ENCODE measurements at places on chromosomes 2 and 18. TPM values are rescaled to one million over a fixed set of nuclear protein-coding genes. Genes with fewer than 3 reads are reported as not detected.
A peak's percentile ranks its signal among the peaks of the same experiment; 100 is the strongest.

- DNase-seq: no peak
- H3K27ac ChIP-seq: no peak overlapping the region
Observed at GRCh38 chr2:3672861-3673678, 15.1 kb downstream of the ALLC start.

- H3K27ac ChIP-seq: no peak overlapping the region
- no peaks in the 10 kb centered on the region for H3K27me3 ChIP-seq
- no peaks in the 10 kb centered on the region for H3K36me3 ChIP-seq
- H3K4me3 ChIP-seq: no peak overlapping the region
- H3K4me1 ChIP-seq: no peaks in the 10 kb centered on the region
Observed at GRCh38 chr2:226701052-226701451, 98.6 kb downstream of the IRS1 start.

DNA sequence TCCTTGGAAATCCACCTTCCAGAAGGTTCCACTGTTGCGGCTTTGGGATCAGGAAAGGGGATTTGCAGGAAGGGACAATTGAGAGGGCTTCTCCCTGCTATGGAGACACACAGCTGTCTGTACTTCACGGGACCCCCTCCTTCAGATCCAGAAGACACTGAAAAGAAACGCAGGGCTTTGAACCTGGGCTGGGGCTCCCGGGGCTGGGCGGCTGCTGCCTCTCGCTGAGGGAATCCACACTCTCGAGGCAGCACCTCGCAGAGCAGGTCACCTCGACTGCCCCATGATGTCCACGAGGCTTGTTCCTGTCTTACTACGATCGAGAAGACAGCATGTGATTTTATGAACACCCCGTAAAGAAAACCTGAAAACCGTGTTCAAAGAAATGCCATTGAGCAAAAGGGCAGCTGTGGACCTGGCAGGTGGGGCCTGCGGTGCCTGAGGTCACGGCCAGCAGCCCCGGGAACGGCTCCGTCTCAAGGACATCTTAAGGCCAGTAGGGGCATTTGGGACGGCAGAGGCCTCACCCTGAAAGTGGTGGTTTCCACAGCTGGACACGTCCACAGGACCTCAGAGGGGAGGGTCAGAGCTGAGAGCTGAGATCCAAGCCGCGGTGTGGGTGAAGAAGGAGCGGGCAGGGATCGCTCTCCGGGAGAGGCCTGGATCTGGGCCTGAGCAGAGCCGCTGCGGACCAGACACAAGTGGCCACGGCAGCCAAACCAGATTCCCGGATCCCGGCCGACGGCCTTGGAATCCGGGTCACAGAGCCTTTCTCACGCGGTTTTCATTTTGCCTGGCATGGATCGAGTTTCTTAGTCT, 165.7 kb downstream of the RTP5 start:
- DNase-seq: no peak
- H3K4me1 ChIP-seq: peaks cover 10% of the 10 kb centered on the region
- no peak overlapping the region for H3K4me3 ChIP-seq
- H3K36me3 ChIP-seq: no peaks in the 10 kb centered on the region

DNA sequence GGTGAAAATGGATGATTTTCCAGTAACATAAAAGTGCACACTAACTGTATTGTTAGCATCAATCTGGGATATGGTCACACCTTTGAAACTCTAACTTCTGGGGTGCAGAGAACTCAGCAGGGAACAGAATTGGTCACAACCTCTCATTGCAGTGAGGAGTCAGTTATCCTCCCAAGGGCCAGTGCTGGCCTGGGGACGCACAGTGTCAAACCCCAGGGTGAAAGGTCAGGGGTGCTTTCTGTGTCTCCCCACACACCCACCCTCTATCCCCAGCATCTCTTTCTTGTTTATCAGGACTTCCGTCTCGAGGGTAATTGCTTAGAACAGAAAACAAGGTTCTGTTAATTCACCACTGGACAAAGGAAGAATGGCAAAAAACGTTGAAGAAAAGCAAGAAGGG, 208.7 kb downstream of the DLGAP1 start:
- H3K4me1 ChIP-seq: no peaks in the 10 kb centered on the region
- no peaks in the 10 kb centered on the region for H3K36me3 ChIP-seq
- DNase-seq: no peak
- no peak overlapping the region for H3K27ac ChIP-seq
- H3K4me3 ChIP-seq: no peak overlapping the region

DNA sequence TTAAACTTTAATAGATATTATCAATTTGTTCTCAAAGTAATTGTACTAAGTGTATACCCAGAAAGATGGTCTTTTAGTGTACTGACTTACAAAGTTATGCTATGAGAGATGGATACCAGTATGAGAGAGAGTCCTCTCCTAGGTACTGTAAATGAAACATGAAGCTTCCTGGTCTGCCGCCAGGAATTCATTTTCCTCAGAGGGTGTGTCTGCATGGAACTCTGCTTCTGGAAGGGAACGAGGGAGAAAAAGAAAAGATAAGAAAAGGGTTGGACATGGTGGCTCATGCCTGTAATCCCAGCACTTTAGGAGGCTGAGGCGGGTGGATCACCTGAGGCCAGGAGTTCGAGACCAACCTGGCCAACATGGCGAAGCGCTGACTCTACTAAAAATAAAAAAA, 2.2 kb upstream of the SSB start:
- no peak overlapping the region for H3K27ac ChIP-seq
- H3K36me3 ChIP-seq: no peaks in the 10 kb centered on the region
- peaks cover 15% of the 10 kb centered on the region for H3K4me1 ChIP-seq
- H3K4me3 ChIP-seq: no peak overlapping the region
- DNase-seq: no peak
- H3K27me3 ChIP-seq: no peaks in the 10 kb centered on the region

The RTP5 gene
- polyA plus RNA-seq: not detected

DNA sequence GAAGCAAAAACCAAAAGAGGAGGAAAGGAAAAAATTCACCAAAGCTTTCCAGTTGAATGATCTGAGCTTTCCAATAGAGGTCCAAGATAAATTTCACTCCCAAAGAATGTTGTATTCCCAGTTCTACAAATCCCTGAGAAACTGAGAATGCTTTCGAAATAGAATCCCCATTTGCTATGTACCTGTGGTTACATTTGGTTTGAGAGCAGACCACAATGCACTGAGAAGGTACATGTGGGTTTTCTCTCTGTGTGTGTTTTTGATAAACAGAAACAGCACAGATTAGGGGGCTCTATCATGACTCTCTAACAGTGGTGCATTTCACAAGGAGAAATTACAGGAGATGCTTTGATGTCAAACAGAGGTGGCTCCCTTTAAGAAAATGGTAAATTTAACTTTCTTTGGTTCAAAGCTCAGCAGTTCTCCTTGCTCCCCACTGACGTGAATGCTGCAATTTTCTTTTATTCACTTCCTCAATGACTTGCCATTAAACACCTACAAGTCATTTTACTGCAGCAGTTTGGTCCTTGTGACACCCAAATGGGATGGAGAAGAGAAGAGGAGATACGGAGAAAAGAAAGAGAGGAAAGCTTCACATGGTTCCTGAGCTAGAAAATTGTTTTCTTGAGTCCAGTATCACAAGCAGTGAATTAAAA, 108.7 kb downstream of the EPHA4 start:
- no peaks in the 10 kb centered on the region for H3K36me3 ChIP-seq
- H3K4me3 ChIP-seq: no peak overlapping the region
- peaks cover 42% of the 10 kb centered on the region for H3K4me1 ChIP-seq
- DNase-seq: peak; percentile 12
- no peak overlapping the region for H3K27ac ChIP-seq
- H3K27me3 ChIP-seq: peaks cover 3% of the 10 kb centered on the region

GRCh38 chr2:222483513-222484039, 59.2 kb downstream of the SGPP2 start:
- H3K36me3 ChIP-seq: no peaks in the 10 kb centered on the region
- no peaks in the 10 kb centered on the region for H3K4me1 ChIP-seq
- H3K27me3 ChIP-seq: no peaks in the 10 kb centered on the region
- no peak overlapping the region for H3K4me3 ChIP-seq

The LYPD6B gene
- 1.7 TPM for polyA plus RNA-seq

- no peaks in the 10 kb centered on the region for H3K4me1 ChIP-seq
- no peak overlapping the region for H3K27ac ChIP-seq
- no peaks in the 10 kb centered on the region for H3K36me3 ChIP-seq
- H3K4me3 ChIP-seq: no peak overlapping the region
- no peaks in the 10 kb centered on the region for H3K27me3 ChIP-seq
- DNase-seq: peak; percentile 60
Observed at GRCh38 chr2:232325324-232326273, 53.0 kb upstream of the ALPP start.

- H3K4me3 ChIP-seq: no peak overlapping the region
- H3K36me3 ChIP-seq: no peaks in the 10 kb centered on the region
- no peaks in the 10 kb centered on the region for H3K27me3 ChIP-seq
- H3K4me1 ChIP-seq: peaks cover 16% of the 10 kb centered on the region
Observed at GRCh38 chr18:50075772-50076171, 119.2 kb downstream of the MYO5B start.

Data from B cell (primary cell).